ENCODE measurements at places on chromosomes 7 and 10. TPM values are rescaled to one million over a fixed set of nuclear protein-coding genes. Genes with fewer than 3 reads are reported as not detected.

GRCh38 chr7:13189668-13190067, 502.2 kb downstream of the ARL4A start:
- no peaks in the 10 kb centered on the region for H3K27me3 ChIP-seq
- H3K4me3 ChIP-seq: no peak overlapping the region
- H3K27ac ChIP-seq: no peak overlapping the region

DNA sequence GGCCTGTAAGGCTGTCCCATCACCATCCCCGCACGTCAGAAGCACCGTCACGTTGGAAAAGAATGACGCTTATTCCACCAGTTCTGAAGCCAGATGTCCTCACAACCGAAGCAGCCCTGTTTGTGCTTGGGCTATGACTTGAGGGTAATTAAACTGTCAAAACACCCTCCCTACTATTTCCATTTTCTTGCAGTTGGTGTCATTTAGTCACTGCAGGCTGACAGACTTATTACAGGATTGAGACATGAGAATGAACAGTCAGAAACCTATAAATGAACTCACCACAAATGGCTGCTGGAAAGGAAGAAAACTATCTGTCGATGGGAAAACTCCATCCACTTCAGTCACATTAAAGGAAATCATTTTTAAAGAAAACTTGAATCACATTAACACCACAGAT, 85.3 kb downstream of the VOPP1 start:
- H3K36me3 ChIP-seq: peaks cover 37% of the 10 kb centered on the region
- DNase-seq: no peak
- no peaks in the 10 kb centered on the region for H3K27me3 ChIP-seq
- no peak overlapping the region for H3K27ac ChIP-seq

DNA sequence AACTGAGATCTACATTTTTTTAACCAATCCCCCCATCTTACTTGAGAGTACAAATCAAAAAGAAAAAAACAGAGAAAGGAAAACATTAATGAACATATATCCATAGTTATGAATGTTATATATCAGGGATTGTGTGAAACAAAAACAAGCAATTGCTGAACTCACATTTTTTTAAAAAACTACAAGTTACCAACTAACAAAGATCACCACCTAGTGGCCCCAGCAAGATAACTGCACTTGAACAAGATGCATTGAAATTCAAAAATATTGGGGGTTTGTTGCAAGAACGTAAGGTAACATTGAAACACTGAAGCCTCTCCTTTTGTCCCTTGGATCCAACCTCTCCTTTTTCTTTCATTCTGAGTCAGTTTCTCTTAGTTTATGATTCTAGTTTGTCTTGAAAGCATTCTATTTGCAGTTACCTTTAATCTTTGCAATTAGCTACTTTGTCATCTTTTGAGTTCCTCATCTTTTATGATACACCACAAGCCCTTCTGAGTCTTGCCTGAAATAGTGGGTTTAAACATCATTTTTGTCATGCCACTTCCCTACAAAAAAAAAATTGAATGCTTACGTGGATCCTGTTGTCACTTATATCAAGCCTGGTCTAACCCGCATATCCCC, 87.3 kb upstream of the TES start:
- no peak overlapping the region for H3K27ac ChIP-seq
- peaks cover 16% of the 10 kb centered on the region for H3K27me3 ChIP-seq
- peaks cover 6% of the 10 kb centered on the region for H3K36me3 ChIP-seq
- no peak overlapping the region for H3K4me3 ChIP-seq
- no peak for DNase-seq

DNA sequence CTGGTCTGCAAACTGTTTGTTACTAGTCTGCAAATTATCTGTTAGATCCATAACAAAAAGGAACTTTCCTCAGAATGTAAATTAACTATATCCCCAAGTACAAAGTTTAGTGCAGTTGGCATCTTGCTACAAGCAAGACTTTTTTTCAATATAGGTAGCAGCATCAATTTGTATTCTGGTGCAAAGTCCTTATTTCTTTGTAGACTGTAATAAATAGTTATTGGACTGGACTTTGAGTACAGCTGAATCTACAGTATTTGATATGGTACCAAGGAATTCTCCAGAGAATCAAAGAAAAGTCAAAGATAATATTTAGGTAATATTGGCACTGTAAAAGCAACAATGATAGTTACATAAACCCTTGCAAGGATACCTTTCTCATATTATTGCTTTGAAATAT, 89.6 kb downstream of the EXOC6 start:
- H3K36me3 ChIP-seq: peaks cover 5% of the 10 kb centered on the region
- H3K27me3 ChIP-seq: no peaks in the 10 kb centered on the region
- H3K27ac ChIP-seq: no peak overlapping the region

- peaks cover 20% of the 10 kb centered on the region for H3K36me3 ChIP-seq
- peaks cover 8% of the 10 kb centered on the region for H3K4me1 ChIP-seq
- no peak overlapping the region for H3K4me3 ChIP-seq
- H3K27me3 ChIP-seq: no peaks in the 10 kb centered on the region
- DNase-seq: no peak
- no peak overlapping the region for H3K27ac ChIP-seq
Observed at GRCh38 chr7:56097700-56098099, 4.9 kb upstream of the PHKG1 start.

DNA sequence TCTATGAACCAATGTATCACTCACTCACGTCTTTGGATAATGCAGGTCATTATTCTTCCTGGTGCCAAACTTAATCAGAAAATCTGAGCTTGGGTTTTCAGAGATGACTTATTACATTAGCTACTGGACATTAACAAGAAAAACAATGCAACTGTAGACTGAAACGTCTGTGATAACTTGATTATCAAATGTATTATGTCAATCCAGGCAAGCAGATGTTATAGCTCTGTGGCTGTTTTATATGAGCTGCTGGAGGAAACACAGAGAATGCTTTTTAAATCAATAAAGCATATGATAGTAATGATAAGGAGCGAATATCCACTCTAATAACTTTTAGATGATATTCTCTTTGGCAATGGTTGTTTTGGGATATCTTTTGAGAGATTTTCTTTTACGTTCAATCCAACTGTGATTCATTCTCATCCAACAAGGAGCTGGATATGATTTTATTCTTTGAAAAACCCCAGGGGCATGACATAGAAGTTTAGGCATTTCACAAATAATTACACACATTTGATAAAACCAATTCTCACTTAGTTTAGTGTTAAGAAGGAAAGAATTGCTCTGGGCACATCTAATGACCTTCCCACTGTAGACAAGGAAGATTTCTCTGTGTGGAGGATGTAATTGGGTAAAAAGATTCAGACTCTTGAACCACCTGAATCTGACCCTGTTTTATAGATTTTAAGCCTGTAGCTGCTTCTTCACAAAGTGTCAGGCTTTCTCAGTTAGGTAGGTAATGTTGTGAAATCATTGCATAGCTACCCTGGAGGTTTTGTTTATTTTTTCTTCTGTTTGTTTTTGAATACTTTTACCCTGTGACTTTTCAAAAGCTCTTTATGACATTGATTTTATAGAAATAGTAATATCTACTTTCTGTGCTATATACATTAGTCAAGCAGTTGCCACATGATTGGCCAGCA, 1124.7 kb downstream of the DNAJB9 start:
- no peak overlapping the region for H3K27ac ChIP-seq
- H3K27me3 ChIP-seq: no peaks in the 10 kb centered on the region
- DNase-seq: no peak
- no peaks in the 10 kb centered on the region for H3K36me3 ChIP-seq
- H3K4me3 ChIP-seq: no peak overlapping the region

- H3K4me1 ChIP-seq: no peaks in the 10 kb centered on the region
- no peak overlapping the region for H3K4me3 ChIP-seq
- H3K27ac ChIP-seq: no peak overlapping the region
Observed at GRCh38 chr7:37719077-37719476, 35.5 kb downstream of the GPR141 start.

GRCh38 chr7:776381-776780, 49.3 kb upstream of the PRKAR1B start:
- no peak overlapping the region for H3K4me3 ChIP-seq
- H3K4me1 ChIP-seq: peaks cover 49% of the 10 kb centered on the region

- no peaks in the 10 kb centered on the region for H3K4me1 ChIP-seq
- H3K27ac ChIP-seq: no peak overlapping the region
- DNase-seq: no peak
Observed at GRCh38 chr7:38232502-38233366, 40.7 kb downstream of the TARP start.

Gene SLC26A4
- total RNA-seq: 0.51 TPM

Gene PITX3
- not detected for total RNA-seq

Gene HOXA7
- total RNA-seq: not detected

Gene LAMB4
- total RNA-seq: 1.1 TPM

Gene SPDYE11
- not detected for total RNA-seq

Gene FKBP6
- not detected for total RNA-seq

Gene SPRN
- 2.2 TPM for total RNA-seq

Gene SLC16A9
- total RNA-seq: 0.50 TPM

Gene TCERG1L
- total RNA-seq: not detected

Gene PIP
- total RNA-seq: not detected
